Activated B cell treated with CpG ODN at 0.5 μM for 24 hours (primary cell): ENCODE measurements at places on chromosomes 4 and X.

GRCh38 chr4:970854-971520 lies 2.4 kb downstream of the DGKQ start:
- no peak for DNase-seq

GRCh38 chr4:84051639-84052038 lies 447.5 kb downstream of the NKX6-1 start:
- DNase-seq: no peak

DNA sequence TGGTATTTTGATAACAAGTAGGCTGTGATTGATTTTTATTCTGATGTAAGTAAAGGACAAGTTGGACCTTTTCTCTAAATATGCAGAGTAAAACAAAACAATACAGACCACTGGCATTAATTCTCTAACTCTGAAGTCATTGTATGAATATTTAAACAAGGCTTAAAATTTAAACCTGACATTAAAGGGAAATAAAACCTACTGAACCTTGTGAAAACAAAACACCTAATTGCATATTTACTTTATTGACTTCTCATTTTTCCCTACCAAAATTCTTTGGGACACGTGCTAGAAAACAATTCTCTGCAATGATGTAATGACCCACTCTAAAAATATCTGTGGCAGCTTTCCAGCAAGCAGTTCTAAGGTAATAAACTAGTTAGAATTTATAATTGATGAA lies 369.7 kb upstream of the TRAM1L1 start:
- DNase-seq: no peak

DNA sequence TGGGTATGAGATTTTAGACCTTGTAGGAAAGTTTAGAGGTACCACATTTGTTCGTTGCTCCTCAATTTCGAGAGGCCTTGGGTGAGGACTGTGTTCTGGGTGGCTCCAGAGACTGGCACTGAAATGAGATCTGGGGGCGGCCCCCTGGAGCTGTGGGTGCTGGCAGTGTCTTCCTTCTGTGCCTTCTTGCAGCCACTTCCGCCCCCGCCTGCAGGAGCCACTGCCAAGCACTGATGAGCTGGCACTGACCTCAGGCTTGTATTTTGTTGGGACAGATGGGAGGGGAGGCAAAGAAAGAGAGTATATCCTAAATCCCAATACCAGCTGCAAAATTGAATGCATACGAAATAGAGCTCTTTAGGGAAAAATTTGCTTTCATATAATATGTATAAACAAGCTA lies 64.5 kb upstream of the CLDN34 start:
- DNase-seq: no peak
